ENCODE measurements at places on chromosomes 2 and 18. TPM values are rescaled to one million over a fixed set of nuclear protein-coding genes. Genes with fewer than 3 reads are reported as not detected.

ZNF396 gene
- 6.5 TPM for total RNA-seq

BOLL gene
- not detected for total RNA-seq

GRCh38 chr18:68944330-68944729 lies 146.4 kb downstream of the CCDC102B start:
- DNase-seq: no peak

GRCh38 chr18:3489462-3489861 lies 39.5 kb downstream of the TGIF1 start:
- no peak for DNase-seq

- DNase-seq: no peak
Observed at GRCh38 chr2:80311304-80311703, 6.8 kb upstream of the LRRTM1 start.

- DNase-seq: no peak
Observed at GRCh38 chr2:162967811-162968210, 129.2 kb upstream of the KCNH7 start.

GRCh38 chr2:19614066-19614465 lies 255.6 kb upstream of the OSR1 start:
- no peak for DNase-seq

DNA sequence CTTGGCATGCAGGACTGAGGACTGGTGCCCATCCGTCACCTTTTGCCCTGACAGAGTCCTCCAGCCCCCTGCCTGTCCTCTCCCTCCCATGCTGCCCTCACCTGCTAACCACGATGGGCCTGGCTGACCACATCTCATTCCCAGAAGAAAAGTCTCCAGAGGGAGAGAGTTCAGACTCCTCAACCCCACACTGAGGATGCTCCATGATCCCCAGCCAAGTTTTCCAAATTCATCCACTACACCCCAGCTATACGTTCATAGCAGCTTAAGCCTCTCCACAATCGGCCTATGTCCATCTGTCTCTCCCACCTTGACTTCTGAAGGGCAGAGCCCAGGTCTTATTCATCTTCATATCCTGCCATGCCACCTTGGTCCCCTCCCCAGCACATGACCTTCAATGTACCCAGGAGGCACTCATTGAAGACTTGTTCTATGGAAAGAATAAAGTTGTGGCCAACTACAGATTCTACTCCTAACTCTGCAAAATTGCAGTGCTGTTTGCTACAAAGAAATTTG lies 115.6 kb upstream of the ID2 start:
- DNase-seq: no peak

GRCh38 chr2:215236131-215236530 lies 75.7 kb upstream of the ATIC start:
- DNase-seq: no peak

DNA sequence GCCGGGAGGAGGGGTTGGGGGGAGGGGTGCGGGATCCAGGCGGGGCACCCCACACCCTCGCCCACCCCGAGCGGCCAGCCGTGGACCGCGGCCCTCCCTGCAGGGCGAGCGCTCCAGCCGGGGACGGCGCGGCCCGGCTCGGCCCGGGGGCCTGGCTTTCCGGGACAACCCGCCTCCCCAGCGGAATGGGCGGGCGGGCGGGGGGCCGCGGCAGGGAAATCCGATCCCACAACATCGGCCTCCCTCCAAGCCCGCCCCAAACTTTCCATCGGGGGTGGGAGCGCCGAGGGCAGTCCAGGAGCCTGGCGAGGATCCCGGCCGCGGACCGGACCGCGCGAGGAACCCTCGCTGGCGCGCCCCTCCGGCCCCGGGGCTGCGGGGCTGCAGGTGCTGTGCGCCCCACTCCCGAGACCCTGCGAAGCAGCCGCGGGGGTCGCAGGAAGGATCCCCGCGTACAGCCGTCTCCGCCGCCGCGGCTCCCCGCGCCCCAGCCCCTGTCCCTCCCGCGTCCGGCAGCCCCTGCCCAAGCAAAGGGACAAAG lies 529 bp downstream of the SEMA4C start:
- DNase-seq: peak; percentile 90

GRCh38 chr2:53802617-53803151 lies 15.8 kb downstream of the ERLEC1 start:
- no peak for DNase-seq

- no peak for DNase-seq
Observed at GRCh38 chr2:45786836-45787357, 135.4 kb downstream of the PRKCE start.
